ENCODE measurements at places on chromosomes 6 and 20. TPM values are rescaled to one million over a fixed set of nuclear protein-coding genes. Genes with fewer than 3 reads are reported as not detected.
A peak's percentile ranks its signal among the peaks of the same experiment; 100 is the strongest.

Gene CGA
- not detected for total RNA-seq

Gene ECT2L
- not detected for total RNA-seq

Gene STX11
- total RNA-seq, result 16.8 TPM

Gene TNFRSF21
- total RNA-seq, result 0.92 TPM

Gene OXT
- total RNA-seq, result 1.1 TPM

Gene ZNF831
- 24.9 TPM for total RNA-seq

DNA sequence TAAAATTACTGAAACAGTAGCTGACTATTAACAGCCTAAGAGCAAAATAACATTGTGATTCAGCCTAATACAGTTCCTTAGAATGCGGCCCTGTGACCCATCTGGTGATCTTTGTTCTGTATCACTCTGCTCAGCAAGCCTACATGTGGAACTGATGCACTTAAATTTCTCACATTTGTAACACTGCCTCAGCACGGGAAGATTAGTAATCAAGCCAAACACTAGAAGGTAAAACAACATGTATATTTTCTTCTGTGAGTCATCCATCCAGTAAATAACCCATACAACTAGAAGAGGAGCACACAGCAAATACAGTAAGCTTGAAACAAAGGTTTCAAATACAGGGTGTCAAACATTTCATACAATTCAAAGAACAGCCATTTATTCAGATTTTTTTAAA, 189.7 kb upstream of the NOX3 start:
- no peaks in the 10 kb centered on the region for H3K27me3 ChIP-seq
- no peak for DNase-seq
- no peak overlapping the region for H3K4me3 ChIP-seq
- no peaks in the 10 kb centered on the region for H3K36me3 ChIP-seq

DNA sequence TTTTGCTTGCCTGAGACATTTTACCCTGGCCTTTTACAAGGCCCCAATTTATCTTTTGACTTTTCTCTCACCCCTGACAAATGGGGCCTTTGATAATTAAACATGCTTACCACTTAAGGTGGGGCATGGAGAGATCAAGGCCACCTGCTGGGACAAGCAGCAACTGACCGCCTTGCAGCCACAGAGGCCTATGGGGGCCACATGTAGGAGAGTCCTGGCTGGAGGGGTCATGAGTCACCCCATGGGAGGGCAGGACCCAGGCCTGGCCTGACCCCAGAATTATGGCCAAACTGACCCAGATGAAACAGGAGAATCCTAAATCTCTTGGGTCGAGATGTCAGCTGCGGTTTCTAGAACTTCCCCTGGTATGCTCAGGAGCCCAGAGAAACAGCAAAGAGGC, 8.5 kb upstream of the OCSTAMP start:
- no peak overlapping the region for H3K4me3 ChIP-seq
- no peak for DNase-seq
- peaks cover 6% of the 10 kb centered on the region for H3K27me3 ChIP-seq
- peaks cover 8% of the 10 kb centered on the region for H3K4me1 ChIP-seq

- peaks cover 35% of the 10 kb centered on the region for H3K4me1 ChIP-seq
- DNase-seq, result no peak
- peak overlapping the region; percentile 13 for H3K27ac ChIP-seq
- peaks cover 69% of the 10 kb centered on the region for H3K36me3 ChIP-seq
- no peak overlapping the region for H3K4me3 ChIP-seq
- H3K27me3 ChIP-seq, result no peaks in the 10 kb centered on the region
These were observed 9.7 kb downstream of the MAPRE1 start for GRCh38 chr20:32829311-32830005.

DNA sequence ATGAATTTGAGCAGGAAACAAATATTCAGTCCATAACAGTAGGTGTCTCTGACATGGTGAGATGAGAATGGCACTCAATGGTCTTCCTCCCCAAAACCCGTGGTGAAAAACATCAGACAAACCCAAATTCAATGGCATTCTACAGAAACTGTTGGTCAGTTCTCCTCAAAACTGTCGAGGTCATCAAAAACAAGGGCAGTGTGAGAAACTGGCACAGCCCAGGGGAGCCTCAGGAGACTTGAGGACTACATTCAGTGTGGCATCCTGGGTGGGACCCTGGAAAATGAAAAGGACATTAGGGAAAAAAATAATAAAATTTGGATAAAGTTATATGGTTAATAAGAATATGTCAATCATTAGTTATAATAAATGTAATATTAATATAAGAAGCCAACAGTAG, 40.6 kb downstream of the LBP start:
- H3K27ac ChIP-seq, result no peak overlapping the region
- peaks cover 16% of the 10 kb centered on the region for H3K27me3 ChIP-seq
- no peak overlapping the region for H3K4me3 ChIP-seq
- no peaks in the 10 kb centered on the region for H3K4me1 ChIP-seq
- DNase-seq, result no peak

- no peaks in the 10 kb centered on the region for H3K36me3 ChIP-seq
- no peaks in the 10 kb centered on the region for H3K27me3 ChIP-seq
- no peak for DNase-seq
- no peaks in the 10 kb centered on the region for H3K4me1 ChIP-seq
These were observed 18.9 kb upstream of the MAS1 start for GRCh38 chr6:159871906-159872305.

DNA sequence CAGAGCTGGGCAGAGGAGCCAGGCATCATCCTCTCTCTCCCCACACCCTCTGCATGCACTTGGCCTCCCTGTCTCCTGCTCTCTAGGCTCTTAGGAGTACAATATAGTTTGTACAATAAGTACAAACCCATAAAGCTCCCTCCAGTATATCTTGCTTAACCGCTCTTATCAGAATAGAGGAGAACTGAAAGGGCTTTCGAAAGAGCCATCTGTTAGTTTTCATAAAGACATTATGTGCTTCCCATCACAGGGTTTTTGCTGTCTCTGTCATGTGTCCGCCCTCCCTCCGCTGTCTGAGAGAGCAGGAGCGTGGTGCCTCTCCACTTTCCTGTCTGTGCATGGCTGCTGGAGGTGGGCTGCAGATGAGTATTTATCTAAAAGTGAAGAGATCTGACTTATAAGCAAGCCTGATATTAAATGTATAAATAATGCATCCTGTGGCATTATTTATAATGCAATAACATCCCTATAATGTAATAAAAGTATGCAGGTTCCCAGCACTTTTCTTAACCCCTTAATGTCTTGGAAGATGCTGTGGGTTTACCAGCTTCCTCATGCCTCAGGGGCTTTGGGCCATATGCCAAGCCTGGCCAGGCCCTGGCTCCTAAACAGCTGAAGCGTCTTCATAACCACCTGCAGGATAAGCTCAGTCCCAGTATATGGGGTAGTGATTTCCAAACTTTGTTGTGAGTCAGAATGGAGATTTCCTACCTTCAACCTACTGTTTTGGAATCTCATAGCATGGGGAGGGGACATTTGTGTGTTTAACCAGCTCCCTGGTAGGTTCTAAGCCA, 297.1 kb downstream of the DHX35 start:
- no peak for DNase-seq
- no peaks in the 10 kb centered on the region for H3K4me1 ChIP-seq
- H3K27ac ChIP-seq, result no peak overlapping the region
- peaks cover 4% of the 10 kb centered on the region for H3K27me3 ChIP-seq
- H3K36me3 ChIP-seq, result no peaks in the 10 kb centered on the region

DNA sequence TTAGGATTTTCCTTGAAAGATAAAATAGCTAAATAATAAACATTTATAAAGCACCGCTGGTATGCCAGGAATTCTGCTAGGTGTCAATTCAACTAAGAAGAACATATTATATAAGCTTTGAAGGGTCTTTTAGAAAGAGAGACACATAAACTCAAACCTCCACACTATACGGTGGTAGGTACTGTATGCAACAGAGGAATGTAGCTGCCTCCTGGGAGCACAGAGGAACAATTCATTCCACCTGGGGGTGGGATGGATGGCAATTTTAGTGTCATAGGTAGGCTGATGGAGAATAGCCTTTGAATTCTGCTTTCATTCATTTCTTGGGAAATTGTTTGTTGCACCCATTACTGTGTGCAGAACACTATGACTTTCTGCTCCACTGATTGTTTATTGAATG, 447.1 kb upstream of the MAP3K7 start:
- no peak overlapping the region for H3K27ac ChIP-seq
- H3K4me1 ChIP-seq, result no peaks in the 10 kb centered on the region
- DNase-seq, result no peak
- H3K36me3 ChIP-seq, result no peaks in the 10 kb centered on the region
- no peaks in the 10 kb centered on the region for H3K27me3 ChIP-seq
- no peak overlapping the region for H3K4me3 ChIP-seq

DNA sequence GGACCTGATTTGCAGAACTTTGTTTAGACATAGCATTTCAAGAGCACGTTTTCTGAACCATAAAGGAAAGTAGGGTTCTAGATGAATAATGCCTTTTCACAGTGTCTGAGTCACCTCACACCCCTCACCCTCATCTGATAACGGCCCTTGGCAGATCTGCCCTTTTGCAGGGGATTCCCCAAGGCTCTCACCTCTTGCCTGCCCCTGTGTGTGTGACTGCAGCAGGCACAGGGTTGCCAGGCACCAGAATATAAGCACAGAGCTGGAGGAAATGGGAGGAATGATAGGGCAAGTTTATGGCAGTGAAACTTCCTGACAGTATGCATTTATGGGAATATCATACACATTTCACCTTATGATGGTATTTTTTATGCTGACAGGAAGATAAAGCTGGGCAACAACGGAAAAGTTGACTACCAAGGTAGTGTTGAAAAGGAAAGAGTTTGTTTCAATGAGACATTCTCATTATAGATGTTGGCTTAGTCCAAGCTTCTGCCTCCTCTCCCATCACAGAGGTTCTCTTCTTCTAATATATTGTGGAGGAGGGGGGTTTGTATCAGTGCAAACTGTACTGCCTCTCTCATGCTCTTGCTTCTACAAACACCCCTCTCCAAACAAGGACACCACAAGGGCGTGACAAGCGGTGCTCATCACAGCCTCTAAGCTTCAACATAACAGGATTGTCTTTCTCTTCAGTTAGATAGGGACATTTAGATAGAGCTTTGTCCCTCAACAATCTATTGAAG, 101.5 kb upstream of the BACH2 start:
- no peaks in the 10 kb centered on the region for H3K27me3 ChIP-seq
- no peaks in the 10 kb centered on the region for H3K36me3 ChIP-seq
- no peak overlapping the region for H3K4me3 ChIP-seq
- H3K4me1 ChIP-seq, result peaks cover 60% of the 10 kb centered on the region
- peak; percentile 88 for DNase-seq

- H3K4me1 ChIP-seq, result no peaks in the 10 kb centered on the region
- peaks cover 7% of the 10 kb centered on the region for H3K27me3 ChIP-seq
- no peak overlapping the region for H3K27ac ChIP-seq
- H3K4me3 ChIP-seq, result no peak overlapping the region
- H3K36me3 ChIP-seq, result no peaks in the 10 kb centered on the region
These were observed 32.5 kb upstream of the TGM2 start for GRCh38 chr20:38197619-38198018.

GRCh38 chr20:12177657-12178293, 260.1 kb downstream of the BTBD3 start:
- H3K4me1 ChIP-seq, result no peaks in the 10 kb centered on the region
- H3K27ac ChIP-seq, result no peak overlapping the region
- H3K27me3 ChIP-seq, result no peaks in the 10 kb centered on the region
- H3K36me3 ChIP-seq, result no peaks in the 10 kb centered on the region

DNA sequence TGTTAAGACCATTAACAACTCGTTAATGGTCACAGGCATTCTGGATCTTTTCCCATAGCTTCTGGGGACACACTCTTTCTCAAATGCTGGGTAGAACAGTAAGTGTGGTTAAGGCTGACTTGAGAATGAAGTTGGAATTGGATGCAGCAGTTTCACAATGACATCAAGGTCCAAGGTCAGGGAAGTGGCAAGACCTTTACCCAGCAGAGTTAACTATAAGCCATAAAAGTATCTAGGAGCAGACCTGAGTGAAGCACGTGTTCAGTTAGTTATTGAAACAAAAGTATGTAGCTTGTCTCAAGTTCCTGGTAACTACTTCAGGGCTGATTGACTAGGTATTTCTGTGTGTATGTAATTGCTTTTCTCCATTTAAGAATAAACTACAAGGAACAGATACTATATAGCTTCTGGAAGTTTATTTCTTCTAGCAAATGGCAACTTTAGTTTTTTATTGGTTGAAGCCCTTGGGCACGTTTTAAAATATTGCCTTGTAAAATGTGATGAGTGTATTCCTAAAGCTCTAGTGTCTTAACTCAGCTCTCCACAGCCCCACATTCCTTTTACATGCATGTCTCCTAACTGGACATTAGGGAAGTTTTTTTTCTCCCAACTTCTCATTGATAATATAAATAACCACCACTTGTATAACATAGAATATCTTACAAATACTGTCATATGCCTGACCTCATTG, 479.0 kb upstream of the CITED2 start:
- H3K36me3 ChIP-seq, result no peaks in the 10 kb centered on the region
- no peak for DNase-seq
- no peaks in the 10 kb centered on the region for H3K4me1 ChIP-seq
- no peak overlapping the region for H3K4me3 ChIP-seq

- no peaks in the 10 kb centered on the region for H3K36me3 ChIP-seq
- no peaks in the 10 kb centered on the region for H3K27me3 ChIP-seq
- DNase-seq, result no peak
- no peaks in the 10 kb centered on the region for H3K4me1 ChIP-seq
- no peak overlapping the region for H3K4me3 ChIP-seq
These were observed 20.6 kb upstream of the ZBTB24 start for GRCh38 chr6:109503327-109504224.

DNA sequence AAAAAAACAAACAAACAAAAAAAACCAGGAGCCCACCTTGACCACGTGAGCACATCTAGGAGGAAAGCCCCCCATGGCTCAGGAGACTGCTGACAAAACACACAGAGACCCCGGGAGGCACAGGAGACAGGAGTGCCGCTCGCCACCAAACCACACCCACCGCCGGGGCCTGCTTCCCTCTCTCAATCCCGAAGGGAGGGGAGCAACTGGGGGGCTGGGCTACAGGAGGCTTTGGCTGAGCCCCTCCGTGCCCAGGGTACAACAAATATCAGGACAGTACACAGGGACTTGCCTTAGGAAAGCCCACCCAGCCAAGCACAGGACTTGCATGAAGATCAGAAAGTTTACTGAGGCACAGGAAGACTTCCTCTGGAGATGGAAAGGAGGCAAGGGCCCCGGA, 102.5 kb downstream of the TAF4 start:
- H3K4me3 ChIP-seq, result no peak overlapping the region
- H3K27ac ChIP-seq, result no peak overlapping the region
- no peaks in the 10 kb centered on the region for H3K36me3 ChIP-seq
- peaks cover 4% of the 10 kb centered on the region for H3K4me1 ChIP-seq
- no peak for DNase-seq

- DNase-seq, result no peak
- no peaks in the 10 kb centered on the region for H3K27me3 ChIP-seq
- H3K4me3 ChIP-seq, result no peak overlapping the region
These were observed 82.7 kb upstream of the TOP1 start for GRCh38 chr20:40945754-40946450.

All from CD4-positive, alpha-beta T cell (primary cell).